Activated CD4-positive, alpha-beta T cell treated with anti-CD3 and anti-CD28 coated beads for 48 hours (primary cell): ENCODE measurements at places on chromosomes 5 and 9.

DNA sequence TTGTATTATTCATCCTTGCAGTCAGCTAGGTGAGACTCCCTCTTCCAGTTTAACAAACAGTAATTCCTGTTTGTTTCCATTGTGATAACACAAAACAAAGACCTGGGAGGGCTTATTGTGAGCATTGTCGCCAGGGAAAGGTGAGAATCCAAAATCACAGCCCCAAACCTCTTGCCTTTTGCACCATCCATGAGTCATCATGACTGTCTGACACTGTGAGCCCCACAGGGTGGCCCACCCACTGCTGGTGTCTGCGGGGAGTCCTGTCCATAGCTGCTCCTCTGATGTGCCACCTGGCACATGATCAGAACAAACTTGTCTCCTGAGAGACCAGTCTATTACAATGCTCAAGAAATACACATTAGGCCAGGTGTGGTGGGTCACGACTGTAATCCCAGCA, 33.7 kb upstream of the S1PR3 start:
- no peak for DNase-seq

DNA sequence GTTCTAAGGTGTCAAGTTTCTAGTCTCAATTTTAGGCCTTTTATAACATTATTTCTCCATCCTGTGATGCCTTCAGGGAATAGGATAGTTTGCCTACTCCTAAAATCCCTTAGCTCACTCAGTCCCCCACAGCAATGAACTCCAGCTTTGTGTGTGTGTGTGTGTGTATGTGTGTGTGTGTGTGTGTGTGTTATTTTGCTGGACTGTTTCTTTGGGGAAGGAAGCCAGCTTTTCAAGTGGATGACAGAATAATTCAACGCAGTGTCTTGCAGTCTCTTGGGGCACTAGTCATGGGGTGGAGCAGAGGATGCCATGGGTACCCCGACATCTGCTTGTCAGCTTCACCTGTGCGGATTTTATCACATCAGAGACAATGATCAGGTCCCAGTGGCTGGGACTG, 262.8 kb upstream of the DAPK1 start:
- no peak for DNase-seq

GRCh38 chr5:58670582-58670981, 87.7 kb downstream of the RAB3C start:
- no peak for DNase-seq

- DNase-seq, result peak; percentile 89
These were observed 14.4 kb downstream of the STK10 start for GRCh38 chr5:172173564-172174153.

- no peak for DNase-seq
These were observed 176.7 kb upstream of the RAD23B start for GRCh38 chr9:107106416-107106815.

DNA sequence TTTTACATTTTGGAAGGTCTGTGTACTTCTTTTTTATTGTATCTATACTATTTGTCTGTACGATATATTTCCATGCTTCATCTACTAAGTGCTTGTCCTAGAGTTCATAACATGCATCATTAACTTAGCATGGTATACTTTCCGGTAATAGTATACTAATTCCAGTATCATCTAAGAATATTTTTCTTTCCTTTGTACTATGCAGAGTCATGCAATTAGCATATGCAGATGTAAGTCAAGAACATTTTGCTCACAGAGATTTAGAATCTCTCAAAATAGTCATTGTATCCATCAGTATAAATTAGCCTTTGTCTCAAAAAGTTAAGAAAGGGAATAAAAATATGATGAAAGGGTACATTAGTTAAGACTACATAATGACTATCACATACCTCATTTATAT, 770.4 kb upstream of the GRAMD2B start:
- no peak for DNase-seq

GRCh38 chr5:100643473-100643872, 108.3 kb downstream of the FAM174A start:
- DNase-seq, result no peak

DNA sequence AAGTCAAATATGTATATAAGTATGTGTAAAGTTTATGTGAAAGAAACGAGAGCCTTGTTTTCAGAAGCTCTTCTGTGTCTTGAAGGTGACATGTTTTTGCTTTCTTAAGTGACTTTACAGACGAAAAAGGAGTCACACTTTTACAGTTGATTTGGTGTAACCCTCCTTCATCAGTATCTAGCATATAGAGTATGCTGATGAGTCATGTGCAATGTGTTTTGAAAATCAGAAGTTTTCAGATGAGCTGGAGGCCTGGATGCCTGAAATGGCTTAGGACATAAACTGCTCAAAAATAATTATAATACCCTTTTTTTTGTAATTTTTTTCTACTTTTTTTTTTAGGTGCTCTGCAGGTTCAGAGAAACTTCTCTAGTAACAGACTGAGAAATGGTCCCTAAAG, 209.5 kb downstream of the CD180 start:
- DNase-seq, result no peak

- DNase-seq, result no peak
These were observed 538.3 kb upstream of the CLINT1 start for GRCh38 chr5:158397278-158397677.
